ENCODE measurements at places on chromosomes 1 and 21. TPM values are rescaled to one million over a fixed set of nuclear protein-coding genes. Genes with fewer than 3 reads are reported as not detected.

Gene S1PR1
- total RNA-seq = 134 TPM

Gene COL16A1
- total RNA-seq = 28.9 TPM

DNA sequence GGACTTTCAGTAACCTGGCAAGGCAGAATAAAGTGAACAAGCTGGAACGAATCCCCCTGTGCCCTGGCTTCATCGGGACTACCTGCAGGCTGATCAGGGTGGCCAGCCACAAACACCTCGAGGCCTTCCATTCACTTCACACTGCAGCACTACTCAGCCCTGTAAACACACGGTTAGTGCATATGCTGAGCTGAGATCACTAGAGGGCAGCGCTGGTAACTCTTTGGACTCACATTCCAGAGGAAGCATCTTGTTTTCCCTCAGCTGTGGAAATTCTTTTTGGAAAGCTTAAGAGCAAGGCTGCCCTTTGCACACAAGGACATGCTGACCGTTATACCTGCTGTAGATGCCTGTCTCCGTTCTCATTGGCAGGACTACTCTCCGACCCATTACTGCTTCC is 32.1 kb downstream of the PCSK9 start:
- H3K27me3 ChIP-seq = no peaks in the 10 kb centered on the region
- H3K4me1 ChIP-seq = no peaks in the 10 kb centered on the region
- no peak for DNase-seq
- H3K27ac ChIP-seq = no peak overlapping the region
- H3K4me3 ChIP-seq = no peak overlapping the region

- peaks cover 4% of the 10 kb centered on the region for H3K27me3 ChIP-seq
- H3K4me1 ChIP-seq = no peaks in the 10 kb centered on the region
- H3K36me3 ChIP-seq = no peaks in the 10 kb centered on the region
- no peak overlapping the region for H3K4me3 ChIP-seq
Measured at GRCh38 chr1:220281159-220281574, 8.9 kb upstream of the RAB3GAP2 start.

- no peaks in the 10 kb centered on the region for H3K4me1 ChIP-seq
- H3K4me3 ChIP-seq = no peak overlapping the region
Measured at GRCh38 chr1:163331116-163331515, 9.4 kb downstream of the NUF2 start.

- H3K36me3 ChIP-seq = no peaks in the 10 kb centered on the region
- peaks cover 18% of the 10 kb centered on the region for H3K4me1 ChIP-seq
- no peaks in the 10 kb centered on the region for H3K27me3 ChIP-seq
Measured at GRCh38 chr1:117612517-117613248, 6.8 kb downstream of the TENT5C start.

GRCh38 chr1:26626994-26627393 is 68.8 kb upstream of the ARID1A start:
- H3K4me3 ChIP-seq = no peak overlapping the region
- no peak for DNase-seq
- no peaks in the 10 kb centered on the region for H3K36me3 ChIP-seq
- peaks cover 13% of the 10 kb centered on the region for H3K4me1 ChIP-seq
- peak overlapping the region; percentile 47 for H3K27ac ChIP-seq
- H3K27me3 ChIP-seq = no peaks in the 10 kb centered on the region

DNA sequence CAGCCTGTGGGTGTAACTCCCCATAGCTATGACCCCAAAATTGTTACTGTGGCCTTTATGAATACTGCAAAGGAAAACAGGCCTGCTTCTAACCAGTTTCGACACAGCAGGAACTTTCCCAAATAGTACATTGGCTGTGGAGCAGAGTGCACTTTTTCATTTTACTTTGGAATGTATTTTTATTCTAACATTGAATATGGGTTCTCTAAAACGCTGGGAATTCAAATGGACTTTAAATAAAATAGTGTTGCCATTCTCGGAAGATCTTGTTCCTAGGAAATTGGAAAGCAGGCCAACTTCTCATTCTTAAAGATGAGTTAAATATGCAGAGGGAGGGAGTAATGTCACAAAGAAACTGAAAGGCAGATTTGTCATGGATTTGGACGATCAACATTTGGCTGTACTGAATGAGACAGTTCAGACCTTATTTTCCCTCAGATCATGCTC is 39.6 kb upstream of the ARHGAP29 start:
- H3K4me3 ChIP-seq = no peak overlapping the region
- H3K27ac ChIP-seq = peak overlapping the region; percentile 44
- DNase-seq = no peak
- H3K4me1 ChIP-seq = peaks cover 5% of the 10 kb centered on the region
- no peaks in the 10 kb centered on the region for H3K27me3 ChIP-seq
- no peaks in the 10 kb centered on the region for H3K36me3 ChIP-seq

Data from upper lobe of right lung (tissue), 1 donor.